Kidney (tissue), 22 donors: ENCODE measurements at places on chromosomes 2 and 18. TPM values are rescaled to one million over a fixed set of nuclear protein-coding genes. Genes with fewer than 3 reads are reported as not detected.
A peak's percentile ranks its signal among the peaks of the same experiment; 100 is the strongest.

DNA sequence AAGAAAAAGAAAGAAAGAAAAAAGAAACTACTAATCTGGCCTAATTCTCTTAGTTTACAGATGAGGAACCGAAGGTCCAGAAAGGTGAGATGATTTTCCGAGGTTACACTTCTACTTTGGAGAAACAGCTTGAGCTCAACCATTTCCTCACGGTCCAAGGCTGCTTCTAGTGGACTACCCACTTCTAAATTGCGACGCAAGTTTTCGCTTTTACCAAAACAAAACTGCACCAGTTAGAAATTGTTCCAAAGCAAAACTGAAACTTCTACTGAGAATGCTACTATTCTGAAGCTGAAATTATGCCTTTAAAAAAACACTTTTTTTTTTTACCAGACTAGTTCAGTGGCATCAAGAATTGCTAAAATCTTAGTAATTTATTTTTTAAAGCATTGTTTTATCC lies 101.6 kb downstream of the INO80D start:
- DNase-seq: no peak

- no peak for DNase-seq
Measured at GRCh38 chr18:13125191-13125590, 93.4 kb upstream of the LDLRAD4 start.

DNA sequence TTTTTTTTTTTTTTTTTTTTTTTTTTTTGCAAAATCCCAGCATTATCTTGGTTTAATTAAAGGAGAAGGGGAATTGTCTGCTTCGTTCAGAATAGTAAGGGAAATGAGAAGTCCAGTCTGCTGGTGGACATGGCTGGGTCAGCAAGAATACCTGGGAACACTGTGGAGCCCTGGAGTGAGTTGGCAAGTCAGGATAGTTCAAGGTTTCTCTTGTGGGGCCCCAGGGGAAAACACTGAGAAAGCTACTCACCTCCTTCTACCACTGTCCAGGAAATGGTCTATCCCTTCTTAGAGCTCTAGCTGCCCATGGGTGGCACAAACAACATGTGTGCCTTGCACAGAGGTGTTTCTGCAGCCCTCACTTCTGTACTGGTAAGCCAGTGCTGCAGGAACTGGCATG lies 169.1 kb upstream of the SIX2 start:
- no peak for DNase-seq

DNA sequence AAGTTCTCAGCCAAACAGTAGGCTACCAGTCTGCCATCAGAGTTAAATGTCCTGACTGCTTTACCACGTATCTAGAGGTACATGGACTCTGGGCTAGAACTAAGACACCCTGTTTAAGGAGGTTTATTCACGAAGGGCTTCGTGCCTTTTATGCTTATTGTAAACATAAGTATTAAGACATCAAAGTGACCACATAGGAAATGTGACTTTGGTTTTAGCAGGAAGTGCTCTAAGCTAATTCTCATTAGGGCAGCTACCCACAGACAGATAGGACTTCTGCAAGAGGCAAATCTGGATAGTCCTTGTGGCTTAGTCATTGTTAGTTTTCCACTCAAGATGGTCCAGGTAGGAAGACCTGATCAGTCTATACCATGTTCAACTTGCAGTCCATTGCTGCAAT lies 233.3 kb upstream of the MGAT5 start:
- no peak for DNase-seq

- peak; percentile 54 for DNase-seq
Measured at GRCh38 chr2:217433522-217433921, 569.3 kb downstream of the TNS1 start.

- DNase-seq: peak; percentile 56
Measured at GRCh38 chr2:159130302-159130701, 156.2 kb downstream of the WDSUB1 start.

GRCh38 chr2:96940001-96940615 lies 46.3 kb downstream of the FAM178B start:
- DNase-seq: no peak

DNA sequence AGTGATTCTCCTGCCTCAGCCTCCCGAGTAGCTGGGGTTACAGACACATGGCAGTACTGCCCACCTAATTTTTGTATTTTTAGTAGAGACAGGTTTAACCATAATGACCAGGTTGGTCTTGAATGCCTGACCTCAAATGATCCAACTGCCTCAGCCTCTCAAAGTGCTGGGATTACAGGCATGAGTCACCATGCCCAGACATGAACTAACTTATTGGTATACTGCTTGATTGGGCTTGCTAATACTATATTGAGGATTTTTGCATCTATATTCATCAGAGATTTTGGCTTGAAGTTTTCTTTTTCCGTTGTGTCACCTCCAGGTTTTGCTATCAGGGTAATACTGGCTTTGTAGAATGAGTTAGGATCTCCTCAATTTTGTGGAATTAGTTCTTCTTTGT lies 706.1 kb upstream of the HS6ST1 start:
- DNase-seq: no peak

- no peak for DNase-seq
Measured at GRCh38 chr18:14922965-14923565, 175.1 kb downstream of the ANKRD30B start.

The PFN4 gene
- 0.79 TPM for total RNA-seq

- DNase-seq: no peak
Measured at GRCh38 chr2:240347373-240347940, 88.0 kb upstream of the GPC1 start.

The AOX1 gene
- 38.6 TPM for total RNA-seq
